ENCODE measurements at places on chromosomes 6 and 20.

GRCh38 chr6:116595247-116595646, 21.0 kb upstream of the RSPH4A start:
- DNase-seq: no peak

- no peak for DNase-seq
These were observed 551.0 kb downstream of the PHF3 start for GRCh38 chr6:64186592-64186991.

DNA sequence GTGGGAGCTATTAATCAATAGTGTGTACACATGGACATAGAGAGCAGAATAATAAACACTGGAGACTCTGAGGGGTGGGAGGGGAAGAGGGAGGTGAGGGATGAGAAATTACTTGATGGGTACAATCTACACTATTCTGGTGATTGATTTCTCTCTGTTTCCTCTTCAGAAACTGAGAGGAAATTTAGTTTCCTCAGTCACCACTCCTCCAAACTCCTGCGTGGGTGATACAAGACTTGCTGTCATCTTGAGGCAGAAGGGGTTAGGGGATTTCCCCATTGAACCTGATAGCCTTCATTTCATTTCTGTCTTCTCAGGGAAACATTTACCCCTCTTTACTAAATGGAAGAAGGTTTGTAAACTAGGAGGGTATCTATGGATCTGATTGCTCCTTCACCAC, 84.3 kb upstream of the ESR1 start:
- DNase-seq: no peak

DNA sequence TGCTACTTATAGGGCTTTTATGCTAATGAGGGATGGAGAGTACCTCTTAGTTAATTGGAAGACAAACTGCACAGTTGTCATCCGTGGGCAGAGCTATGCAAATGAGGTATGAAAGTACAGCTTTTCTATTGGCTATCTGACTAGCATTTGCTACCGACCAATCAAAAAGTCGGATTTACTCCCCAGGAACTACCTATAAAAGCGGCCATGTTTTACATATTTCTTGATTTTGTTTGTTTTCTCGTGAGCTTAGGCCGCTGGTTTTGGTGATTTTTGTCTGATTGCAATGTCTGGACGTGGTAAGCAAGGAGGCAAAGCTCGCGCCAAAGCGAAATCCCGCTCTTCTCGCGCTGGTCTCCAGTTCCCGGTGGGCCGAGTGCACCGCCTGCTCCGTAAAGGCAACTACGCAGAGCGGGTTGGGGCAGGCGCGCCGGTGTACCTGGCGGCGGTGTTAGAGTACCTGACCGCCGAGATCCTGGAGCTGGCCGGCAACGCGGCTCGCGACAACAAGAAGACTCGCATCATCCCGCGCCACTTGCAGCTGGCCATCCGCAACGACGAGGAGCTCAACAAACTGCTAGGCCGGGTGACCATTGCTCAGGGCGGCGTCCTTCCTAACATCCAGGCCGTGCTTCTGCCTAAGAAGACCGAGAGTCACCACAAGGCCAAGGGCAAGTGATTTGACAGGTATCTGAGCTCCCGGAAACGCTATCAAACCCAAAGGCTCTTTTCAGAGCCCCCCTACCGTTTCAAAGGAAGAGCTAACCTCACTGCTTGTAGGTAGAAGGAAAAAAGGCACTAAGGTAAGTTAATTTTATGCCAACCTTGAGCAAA, 36.9 kb downstream of the HFE start:
- peak; percentile 97 for DNase-seq

DNA sequence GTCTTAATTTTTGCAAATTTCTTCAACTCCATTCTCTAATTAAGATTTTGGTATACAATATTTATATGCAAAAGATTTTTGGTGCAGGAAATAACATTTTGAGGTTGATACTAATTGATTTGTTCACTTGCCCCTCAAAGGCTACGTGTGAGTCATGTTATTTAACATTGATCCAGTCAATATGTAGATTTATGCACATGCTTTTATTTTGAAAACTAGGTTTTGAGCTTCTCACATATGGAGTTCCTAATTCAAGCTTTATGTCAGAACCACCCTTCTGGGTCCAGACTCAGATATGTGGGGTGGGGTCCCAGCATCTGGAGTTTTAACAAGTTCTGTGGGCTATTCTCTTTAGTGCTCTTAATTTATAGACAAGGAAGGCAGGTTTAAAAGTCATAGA, 13.8 kb downstream of the UTRN start:
- no peak for DNase-seq
